ENCODE measurements at places on chromosomes 13 and 19.

DNA sequence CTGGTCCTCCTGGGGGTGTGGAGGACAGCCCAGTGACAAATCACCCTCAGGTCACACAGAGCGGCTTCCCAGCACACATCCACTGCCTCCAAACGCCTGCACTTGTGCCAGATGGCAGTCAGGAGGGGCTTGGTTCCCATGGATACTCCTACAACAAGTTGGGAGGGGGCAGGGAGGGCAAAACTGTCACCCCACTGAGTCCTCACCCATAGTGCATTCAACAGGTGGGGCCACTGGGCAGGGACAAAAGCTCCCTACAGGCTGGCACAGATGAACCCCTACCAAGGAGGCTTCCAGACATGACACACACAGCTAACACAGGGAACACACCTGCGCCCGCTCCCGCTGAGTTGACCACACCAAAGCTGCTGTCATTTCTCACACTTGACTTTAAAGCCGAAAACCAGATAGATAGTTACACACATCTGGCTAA is 120.5 kb downstream of the STK24 start:
- no peak for DNase-seq

- no peak for DNase-seq
Measured at GRCh38 chr13:32824061-32824460, 192.2 kb upstream of the KL start.

DNA sequence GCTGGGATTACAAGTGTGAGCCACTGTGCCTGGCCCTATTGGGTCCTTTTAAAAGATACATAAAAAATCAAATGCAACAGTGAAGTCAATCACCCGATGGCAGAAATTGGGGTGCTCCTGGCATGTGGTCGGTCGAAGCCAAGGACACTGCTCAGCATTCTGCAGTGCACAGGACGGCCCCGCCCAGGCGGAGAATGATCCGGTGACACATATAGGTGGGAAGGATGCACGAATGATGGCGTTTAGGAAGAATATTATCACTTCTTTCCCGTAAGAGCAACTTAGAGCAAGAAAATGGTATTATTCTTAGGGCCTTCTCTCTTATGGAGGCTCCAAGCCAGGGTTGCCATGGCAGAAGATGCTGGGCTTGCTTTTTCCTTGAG is 3.2 kb upstream of the GP6 start:
- DNase-seq, result no peak

DNA sequence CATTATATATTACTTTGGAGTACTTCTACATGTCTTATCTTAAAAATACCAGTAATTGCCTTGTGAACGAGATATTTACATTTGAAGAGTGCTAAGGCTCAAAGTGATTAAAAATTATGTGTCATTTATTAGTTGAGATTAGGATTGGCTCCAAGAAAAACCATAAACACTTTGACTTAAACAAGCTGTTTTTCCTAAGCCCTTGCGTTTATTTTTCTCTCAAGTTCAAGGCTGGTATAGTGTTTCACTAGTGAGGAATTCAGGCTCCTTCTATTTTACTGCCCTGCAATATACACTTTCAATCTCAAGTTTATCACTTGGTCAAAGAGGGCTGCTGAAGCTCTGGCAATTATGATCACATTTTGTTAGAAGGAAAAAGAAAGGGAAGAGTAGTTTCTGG is 49.9 kb downstream of the UFM1 start:
- no peak for DNase-seq

GRCh38 chr19:52622261-52622660 is 15.9 kb downstream of the ZNF83 start:
- no peak for DNase-seq

GRCh38 chr19:6259312-6259861 is 20.4 kb downstream of the MLLT1 start:
- no peak for DNase-seq

GRCh38 chr13:89920461-89920860 is 1427.0 kb upstream of the MIR17HG start:
- DNase-seq, result no peak

DNA sequence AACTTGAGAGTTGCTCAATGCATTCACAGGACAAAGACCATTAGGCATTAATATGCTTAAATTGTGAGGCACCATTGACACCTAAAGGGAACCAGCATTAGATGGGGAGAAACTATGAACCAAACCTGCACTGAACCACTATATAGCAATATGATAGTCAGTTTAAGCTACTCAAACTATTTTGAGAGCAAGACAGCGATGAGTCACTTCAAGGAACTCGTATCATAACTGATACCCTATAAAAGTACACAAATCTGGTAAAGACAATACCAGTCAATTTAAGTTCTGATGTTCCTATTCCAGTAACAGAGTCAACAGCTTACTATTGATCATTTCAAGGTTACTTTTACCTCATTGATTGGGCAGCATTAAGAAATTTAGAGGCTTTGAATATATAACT is 151.3 kb upstream of the ATXN8OS start:
- no peak for DNase-seq

DNA sequence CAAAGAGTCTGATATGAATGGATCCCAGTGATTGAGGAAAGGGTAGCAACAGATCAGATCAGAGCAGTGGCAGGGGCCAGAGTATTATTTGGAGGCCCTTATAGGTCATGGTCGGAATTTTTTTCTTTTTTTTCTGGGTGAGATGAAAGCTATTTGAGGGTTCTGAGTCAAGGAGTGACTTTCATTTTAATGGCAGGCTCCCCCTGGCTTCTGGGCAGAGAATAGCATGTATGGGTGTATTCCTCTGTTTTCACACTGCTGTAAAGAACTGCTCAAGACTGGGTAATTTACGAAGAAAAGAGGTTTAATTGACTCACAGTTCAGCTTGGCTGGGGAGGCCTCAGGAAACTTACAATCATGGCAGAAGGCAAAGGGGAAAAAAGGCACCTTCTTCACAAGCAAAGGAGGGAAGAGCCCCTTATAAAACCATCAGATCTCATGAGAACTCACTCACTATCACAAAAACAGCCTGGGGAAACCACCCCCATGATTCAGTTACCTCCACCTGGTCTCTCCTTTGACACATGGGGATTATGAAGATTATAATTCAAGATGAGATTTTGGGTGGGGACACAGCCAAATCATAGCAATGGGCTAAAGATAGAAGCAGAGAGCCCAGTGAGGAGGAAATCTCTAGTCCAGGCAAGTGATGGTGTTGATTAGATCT is 3.0 kb upstream of the SLC6A16 start:
- no peak for DNase-seq

DNA sequence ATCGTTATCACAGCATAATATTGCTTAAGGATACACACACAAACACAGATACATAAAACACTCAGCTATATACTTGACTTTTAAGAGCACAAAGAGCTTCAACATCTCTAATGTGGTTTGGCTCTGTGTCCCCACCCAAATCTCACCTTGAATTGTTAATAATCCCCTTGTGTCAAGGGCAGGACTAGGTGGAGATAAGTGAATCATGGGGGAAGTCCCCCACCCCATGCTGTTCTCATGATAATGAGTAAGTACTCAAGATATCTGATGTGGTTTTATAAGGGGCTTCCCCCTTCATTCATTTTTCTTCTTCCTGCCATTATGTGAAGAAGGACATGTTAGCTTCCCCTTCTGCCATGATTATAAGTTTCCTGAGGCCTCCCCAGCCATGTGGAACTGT is 481.4 kb downstream of the PCDH9 start:
- no peak for DNase-seq

DNA sequence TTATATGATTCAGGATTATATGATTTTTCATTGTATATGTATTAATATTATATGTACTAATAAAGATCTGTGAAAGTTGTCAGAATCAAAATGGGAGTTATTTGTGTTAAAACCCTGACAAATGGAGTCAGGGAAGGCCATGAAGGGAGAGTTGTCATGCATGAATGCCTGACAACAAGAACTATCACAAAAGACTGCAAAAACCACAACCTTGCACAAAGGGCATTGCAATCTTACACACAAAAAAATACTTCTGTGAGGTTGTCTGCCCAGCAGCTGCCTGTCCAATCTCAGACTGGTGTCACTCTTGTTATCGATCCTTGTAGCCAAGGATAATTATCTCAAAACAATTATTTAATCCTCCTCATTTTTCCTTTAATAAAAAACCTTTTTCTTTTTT is 21.2 kb upstream of the RBM26 start:
- DNase-seq, result no peak

GRCh38 chr19:2154587-2155075 is 3.3 kb upstream of the AP3D1 start:
- DNase-seq, result no peak

- no peak for DNase-seq
Measured at GRCh38 chr19:29878973-29879654, 62.9 kb upstream of the URI1 start.

DNA sequence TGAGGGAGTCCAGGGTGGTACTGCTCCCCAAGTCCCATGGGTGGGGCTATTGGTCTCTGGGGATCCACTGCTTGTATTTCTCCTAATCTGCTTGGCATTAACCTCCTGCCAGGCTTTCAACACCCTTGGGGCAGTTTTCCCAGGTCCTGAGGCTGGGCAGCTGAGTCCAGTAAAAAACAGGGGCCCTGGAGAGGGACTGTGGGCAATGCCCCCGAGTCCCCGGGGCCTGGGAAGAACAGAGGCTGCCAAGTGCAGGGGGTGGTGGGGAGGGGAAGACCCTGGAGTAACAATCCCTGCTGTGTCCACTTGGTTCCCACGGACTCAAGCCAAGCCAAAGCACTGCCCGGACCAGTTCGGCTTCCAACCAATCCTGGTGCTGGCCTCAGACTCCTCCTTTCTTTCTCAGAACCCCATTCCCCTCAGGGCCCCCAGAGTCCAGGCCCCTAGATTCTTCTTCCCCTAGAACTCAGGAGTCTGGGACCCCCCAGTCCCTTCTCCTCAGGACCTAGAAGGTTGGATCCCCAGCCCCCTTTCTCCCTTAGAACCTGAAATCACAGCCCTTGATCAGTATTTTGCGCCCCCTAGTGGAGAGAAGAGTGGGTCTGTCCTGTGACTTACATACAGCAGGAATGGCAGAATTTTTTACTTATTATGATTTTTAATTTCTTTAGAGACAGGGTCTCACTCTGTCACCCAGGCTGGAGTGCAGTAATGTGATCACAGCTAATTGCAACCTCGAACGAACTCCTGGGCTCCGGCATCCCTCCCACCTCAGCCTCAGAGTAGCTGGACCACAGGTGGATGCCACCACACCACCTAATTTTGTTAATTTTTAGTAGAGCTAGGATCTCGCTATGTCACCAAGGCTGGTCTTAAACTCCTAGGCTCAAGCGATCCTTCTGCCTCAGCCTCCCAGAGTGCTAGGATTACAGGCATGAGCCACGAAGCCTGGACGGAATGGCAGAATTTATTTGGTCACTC is 3.7 kb upstream of the CLPTM1 start:
- DNase-seq, result peak; percentile 76

GRCh38 chr13:93355094-93355493 is 128.5 kb downstream of the GPC6 start:
- no peak for DNase-seq

DNA sequence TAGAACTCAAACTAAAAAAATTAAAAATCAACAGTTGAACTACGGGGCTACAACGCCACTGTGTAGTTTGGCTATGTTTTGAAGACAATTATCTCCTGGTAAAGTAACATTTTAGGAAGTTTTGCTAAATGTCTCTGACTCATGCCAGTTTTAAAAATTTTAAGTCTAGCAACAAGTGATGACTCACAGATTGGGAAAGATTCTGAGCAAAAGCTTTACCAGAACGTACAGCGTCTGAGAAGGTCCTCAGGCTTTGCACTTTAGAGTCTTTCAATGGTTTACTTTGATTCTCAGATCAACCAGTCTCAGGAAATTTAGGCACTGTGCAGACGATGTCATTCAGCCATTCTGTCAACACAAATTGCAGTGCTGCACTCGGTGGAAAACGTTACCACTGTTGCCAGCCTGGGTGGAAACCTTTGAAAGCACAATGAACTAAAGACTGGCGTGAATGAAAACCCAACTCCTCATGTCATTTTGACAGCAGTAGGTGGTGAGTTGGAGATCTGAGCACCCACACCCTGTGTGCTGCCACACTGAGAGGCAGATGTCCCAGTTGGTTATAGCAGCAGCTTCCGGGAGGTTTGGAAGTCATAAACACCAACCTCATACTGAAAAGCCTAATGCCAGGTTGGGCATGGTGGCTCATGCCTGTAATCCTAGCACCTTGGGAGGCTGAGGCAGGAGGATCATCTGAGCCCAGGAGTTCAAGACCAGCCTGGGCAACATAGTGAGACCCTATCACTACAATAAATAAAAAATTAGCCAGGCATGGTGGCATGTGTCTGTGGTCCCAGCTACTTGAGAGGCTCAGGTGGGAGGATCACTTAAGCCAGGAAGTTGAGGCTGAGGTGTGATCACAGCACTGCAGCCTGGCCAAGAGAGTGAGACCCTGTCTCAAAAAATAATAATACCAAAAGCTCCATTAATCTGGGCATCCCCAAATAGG is 6.3 kb upstream of the WTIP start:
- no peak for DNase-seq

- DNase-seq, result no peak
Measured at GRCh38 chr13:47146991-47147811, 250.3 kb upstream of the HTR2A start.

DNA sequence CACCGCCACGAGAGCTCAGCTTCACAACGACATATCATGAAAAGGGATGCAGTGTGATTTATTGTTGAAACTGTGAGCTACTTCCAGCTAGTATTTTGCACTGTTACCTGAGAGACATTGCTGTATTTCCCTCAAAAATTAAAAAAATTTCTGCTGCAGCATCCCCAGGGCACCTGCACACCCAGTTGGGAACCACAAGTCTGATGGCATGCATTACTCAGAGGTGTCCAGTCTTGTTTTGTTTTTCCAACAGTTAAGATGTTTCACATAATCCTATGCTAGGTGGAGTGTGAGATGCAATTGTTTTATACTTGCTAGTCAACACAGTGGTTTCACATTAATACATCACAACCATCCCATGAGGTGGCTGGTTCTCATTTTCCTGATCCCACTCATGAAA is 285.2 kb downstream of the SHISA2 start:
- no peak for DNase-seq

- DNase-seq, result no peak
Measured at GRCh38 chr19:27858981-27859581, 1353.9 kb downstream of the UQCRFS1 start.

DNA sequence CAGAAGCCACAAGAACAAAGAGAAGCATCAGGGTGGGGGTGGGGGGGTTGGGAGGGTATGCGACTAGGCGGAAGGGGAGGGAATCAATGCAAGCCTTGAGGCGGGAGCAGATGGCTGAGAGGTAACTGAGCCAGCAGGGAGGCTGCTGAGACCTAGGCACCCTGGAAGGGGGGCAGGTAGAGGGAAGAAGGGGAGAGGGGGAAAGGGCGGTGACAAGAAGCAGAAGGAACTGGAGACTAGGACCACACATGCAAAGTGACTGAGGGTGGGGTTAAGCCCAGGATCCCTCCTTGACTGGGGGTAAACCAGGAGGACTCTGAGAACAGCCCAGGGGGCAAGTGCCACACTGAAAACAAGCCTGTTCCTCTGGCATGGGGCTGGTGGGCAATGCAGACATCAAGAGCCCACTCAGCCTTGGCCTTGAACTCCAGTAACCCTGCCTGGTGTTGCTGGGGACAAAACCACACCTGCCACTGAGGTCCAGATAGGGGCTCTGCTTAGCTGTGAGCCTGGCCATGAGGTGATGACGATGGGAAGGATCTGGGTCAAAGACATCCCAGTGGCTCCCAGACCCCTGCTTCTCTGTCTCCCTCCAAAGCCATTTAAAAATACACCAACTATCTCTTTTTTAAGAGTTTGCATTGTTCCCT is 20.3 kb downstream of the OPA3 start:
- peak; percentile 58 for DNase-seq
